Thyroid gland (tissue), 4 donors: ENCODE measurements at places on chromosomes 1 and 21. TPM values are rescaled to one million over a fixed set of nuclear protein-coding genes. Genes with fewer than 3 reads are reported as not detected.

- H3K27ac ChIP-seq, result no peak overlapping the region
- no peak for DNase-seq
- no peaks in the 10 kb centered on the region for H3K27me3 ChIP-seq
- no peaks in the 10 kb centered on the region for H3K36me3 ChIP-seq
Observed at GRCh38 chr1:58398714-58399113, 147.8 kb downstream of the OMA1 start.

The RAP1GAP gene
- total RNA-seq, result 568 TPM

DNA sequence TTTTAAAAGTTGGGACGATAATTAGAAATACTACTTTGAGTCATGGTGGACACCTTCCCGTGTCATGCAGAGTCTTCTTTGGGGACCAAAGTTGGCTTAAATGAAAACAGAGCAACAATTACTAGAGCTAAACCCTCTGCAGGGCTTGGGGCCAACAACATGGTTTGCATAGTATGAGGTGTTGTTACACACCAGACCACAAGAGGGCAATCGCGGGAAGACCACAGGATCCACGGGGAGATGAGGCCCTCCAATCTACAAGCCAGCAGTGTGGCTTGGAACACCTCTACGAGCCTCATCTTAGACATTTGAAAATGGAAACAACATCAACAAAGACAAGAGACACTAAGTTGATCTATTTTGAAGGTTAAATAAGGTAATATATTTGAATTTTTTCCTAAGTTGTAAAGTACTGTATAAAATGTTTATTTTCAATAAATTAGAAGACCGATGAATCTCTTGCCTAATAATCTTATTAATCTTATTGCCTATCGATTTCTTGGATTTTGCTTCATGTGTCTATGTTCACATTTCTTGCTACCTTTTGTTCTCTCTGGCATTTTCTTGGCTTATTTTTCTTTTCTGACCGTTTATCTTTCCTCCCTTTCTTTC lies 8.2 kb upstream of the SMCP start:
- peak; percentile 75 for DNase-seq
- no peaks in the 10 kb centered on the region for H3K36me3 ChIP-seq
- H3K27ac ChIP-seq, result no peak overlapping the region
- no peaks in the 10 kb centered on the region for H3K4me1 ChIP-seq
- no peak overlapping the region for H3K4me3 ChIP-seq
- H3K27me3 ChIP-seq, result no peaks in the 10 kb centered on the region

DNA sequence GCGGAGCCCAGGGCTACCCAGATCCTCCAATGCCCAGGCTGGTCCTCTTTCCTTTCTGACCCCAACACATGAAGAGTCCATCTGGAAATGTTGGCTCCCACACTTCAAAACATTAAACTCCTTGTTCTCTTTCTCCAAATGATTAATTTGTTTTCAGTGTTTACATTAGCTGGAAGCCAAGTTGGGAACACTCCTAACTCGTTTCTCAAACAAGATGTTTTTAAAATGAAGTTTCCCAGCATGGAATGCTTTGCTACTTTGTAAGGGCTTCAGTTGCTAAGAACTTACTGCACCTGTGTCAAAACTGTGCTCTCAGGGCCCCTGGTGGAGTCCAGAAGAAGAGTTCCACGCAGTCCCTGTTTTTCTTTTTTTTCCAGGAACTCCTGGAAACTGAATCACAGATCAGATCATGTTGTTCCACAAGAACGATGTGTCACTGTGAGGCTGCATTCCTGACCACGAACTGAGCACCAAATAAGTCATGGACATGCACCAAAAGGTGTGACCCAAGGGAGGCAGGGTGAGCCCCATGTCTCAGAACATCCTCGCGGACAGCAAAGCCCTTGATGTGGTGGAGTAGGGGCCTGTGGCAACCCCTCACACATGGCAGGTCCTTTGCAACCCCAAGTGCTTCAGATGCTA lies 257.3 kb downstream of the KCNJ6 start:
- H3K4me1 ChIP-seq, result peaks cover 4% of the 10 kb centered on the region
- no peaks in the 10 kb centered on the region for H3K27me3 ChIP-seq
- no peak for DNase-seq
- no peaks in the 10 kb centered on the region for H3K36me3 ChIP-seq
- no peak overlapping the region for H3K27ac ChIP-seq
- no peak overlapping the region for H3K4me3 ChIP-seq

The TPRG1L gene
- 36.7 TPM for total RNA-seq

The PLA2G2E gene
- not detected for total RNA-seq

The CR1L gene
- not detected for total RNA-seq

- H3K27ac ChIP-seq, result no peak overlapping the region
- DNase-seq, result no peak
- H3K27me3 ChIP-seq, result no peaks in the 10 kb centered on the region
- H3K4me1 ChIP-seq, result no peaks in the 10 kb centered on the region
- H3K36me3 ChIP-seq, result no peaks in the 10 kb centered on the region
Observed at GRCh38 chr1:235841938-235842545, 24.7 kb downstream of the LYST start.

GRCh38 chr1:24567792-24568388 lies 12.0 kb downstream of the NCMAP start:
- no peaks in the 10 kb centered on the region for H3K36me3 ChIP-seq
- peaks cover 2% of the 10 kb centered on the region for H3K4me1 ChIP-seq
- no peaks in the 10 kb centered on the region for H3K27me3 ChIP-seq
- DNase-seq, result peak; percentile 73
- no peak overlapping the region for H3K4me3 ChIP-seq

- no peak overlapping the region for H3K27ac ChIP-seq
- H3K4me3 ChIP-seq, result no peak overlapping the region
- no peaks in the 10 kb centered on the region for H3K36me3 ChIP-seq
- H3K4me1 ChIP-seq, result no peaks in the 10 kb centered on the region
Observed at GRCh38 chr1:167695147-167695546, 26.6 kb upstream of the MPZL1 start.

The AUNIP gene
- total RNA-seq, result not detected

GRCh38 chr1:23565776-23566175 lies 6.5 kb upstream of the ID3 start:
- no peak for DNase-seq
- peak overlapping the region; percentile 98 for H3K27ac ChIP-seq
- peaks cover 58% of the 10 kb centered on the region for H3K4me1 ChIP-seq
- no peaks in the 10 kb centered on the region for H3K36me3 ChIP-seq
- no peaks in the 10 kb centered on the region for H3K27me3 ChIP-seq

- no peaks in the 10 kb centered on the region for H3K27me3 ChIP-seq
- H3K4me1 ChIP-seq, result no peaks in the 10 kb centered on the region
- H3K4me3 ChIP-seq, result no peak overlapping the region
- no peak overlapping the region for H3K27ac ChIP-seq
- no peaks in the 10 kb centered on the region for H3K36me3 ChIP-seq
- DNase-seq, result no peak
Observed at GRCh38 chr1:67193704-67194103, 27.4 kb downstream of the IL23R start.
